IPS DF 6.9 (cell line): ENCODE measurements at places on chromosomes 1 and 21.

DNA sequence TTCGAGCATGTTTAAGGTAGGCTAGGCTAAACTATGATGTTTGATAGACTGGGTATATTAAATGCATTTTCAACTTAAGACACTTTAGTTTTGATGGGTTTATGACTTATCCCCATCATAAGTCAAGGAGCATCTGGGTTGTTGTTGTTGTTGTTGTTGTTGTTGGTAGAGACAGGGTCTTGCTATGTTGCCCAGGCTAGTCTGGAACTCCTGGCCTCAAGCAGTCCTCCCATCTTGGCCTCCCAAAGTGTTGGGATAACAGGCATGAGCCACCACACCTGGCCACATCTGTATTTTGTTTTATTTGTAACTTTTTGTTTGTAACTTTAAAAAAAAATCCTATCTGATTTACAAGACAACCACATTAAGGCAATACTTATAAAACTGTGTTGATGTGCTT is 17.5 kb downstream of the DBT start:
- no peak for DNase-seq

GRCh38 chr1:160451119-160451858 is 50.9 kb downstream of the VANGL2 start:
- DNase-seq: no peak

DNA sequence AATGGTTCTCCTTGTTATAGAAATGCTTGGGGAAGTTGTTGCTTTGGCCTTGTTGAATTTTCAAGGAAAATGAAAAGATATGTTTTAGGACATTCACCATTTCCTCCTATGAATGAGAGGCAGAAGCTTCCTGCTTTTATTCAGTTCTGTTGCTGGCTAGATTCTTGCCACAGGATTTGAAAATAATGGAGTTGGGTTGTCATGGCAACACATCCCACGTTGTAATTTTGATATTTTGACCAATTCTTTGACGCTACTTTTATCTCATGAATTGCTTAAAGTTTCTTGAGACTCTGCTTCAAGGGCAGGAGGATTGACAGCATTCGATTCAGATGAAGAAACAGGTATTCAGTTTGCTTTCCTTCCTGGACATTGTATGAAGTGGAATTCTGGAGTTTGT is 331.5 kb downstream of the PRDM2 start:
- no peak for DNase-seq

DNA sequence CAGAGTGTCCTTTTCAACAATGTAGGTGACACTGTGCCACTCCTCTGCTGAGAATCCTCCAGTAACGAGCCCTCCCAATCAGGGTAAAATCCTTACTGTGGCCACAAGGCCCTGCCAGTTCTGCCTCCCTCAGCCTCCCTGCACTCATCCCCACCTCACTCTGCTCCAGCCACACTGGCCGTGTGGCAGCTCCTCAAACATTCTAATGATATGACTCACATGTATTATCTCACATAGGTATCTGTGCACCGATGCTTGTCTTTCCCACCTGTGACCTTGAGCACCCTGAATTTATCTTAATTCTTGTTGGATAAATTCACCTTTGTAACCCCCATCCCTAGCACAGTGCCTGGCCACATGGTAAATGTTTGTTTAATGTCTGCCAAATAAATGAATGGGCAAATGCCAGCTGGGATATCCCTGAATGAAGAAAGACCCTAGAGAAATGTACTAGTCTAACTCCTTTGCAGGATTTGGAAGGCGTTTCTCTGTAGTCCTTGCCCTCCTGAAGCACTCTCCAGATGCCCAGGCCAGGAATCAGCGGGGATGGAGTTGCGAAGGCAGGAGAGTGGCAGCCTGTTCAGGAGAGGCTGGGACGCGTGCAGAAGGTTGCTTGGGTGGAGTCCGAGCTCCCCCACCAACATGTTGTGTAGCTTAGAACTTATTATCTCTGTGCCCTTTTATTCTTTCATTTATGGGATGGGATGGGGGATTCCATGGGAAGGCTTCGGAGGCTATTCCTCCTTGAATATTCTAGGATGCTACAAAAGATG is 106.0 kb downstream of the TMEM53 start:
- DNase-seq: no peak

- DNase-seq: no peak
Observed at GRCh38 chr1:10676963-10677362, 119.5 kb downstream of the CASZ1 start.

DNA sequence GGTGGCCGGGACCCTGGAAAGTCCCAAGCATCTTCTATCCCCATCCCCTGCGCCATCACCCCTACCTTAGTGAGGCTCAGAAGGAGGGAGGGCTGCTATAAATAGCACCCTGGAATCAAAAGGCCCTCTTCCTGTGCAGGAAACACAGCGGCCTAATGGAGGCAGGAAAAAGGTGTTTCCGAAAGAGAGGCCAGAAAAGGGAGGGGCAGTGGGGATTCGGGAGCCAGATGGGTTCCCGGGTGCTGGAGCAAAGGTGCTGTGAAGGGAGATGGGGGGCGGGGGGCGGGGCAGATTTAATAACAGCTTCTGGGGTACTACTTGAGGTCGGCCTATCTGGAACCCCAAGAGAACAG is 16.6 kb downstream of the NAV1 start:
- DNase-seq: no peak

- DNase-seq: no peak
Observed at GRCh38 chr1:116564426-116564825, 6.4 kb downstream of the CD58 start.

DNA sequence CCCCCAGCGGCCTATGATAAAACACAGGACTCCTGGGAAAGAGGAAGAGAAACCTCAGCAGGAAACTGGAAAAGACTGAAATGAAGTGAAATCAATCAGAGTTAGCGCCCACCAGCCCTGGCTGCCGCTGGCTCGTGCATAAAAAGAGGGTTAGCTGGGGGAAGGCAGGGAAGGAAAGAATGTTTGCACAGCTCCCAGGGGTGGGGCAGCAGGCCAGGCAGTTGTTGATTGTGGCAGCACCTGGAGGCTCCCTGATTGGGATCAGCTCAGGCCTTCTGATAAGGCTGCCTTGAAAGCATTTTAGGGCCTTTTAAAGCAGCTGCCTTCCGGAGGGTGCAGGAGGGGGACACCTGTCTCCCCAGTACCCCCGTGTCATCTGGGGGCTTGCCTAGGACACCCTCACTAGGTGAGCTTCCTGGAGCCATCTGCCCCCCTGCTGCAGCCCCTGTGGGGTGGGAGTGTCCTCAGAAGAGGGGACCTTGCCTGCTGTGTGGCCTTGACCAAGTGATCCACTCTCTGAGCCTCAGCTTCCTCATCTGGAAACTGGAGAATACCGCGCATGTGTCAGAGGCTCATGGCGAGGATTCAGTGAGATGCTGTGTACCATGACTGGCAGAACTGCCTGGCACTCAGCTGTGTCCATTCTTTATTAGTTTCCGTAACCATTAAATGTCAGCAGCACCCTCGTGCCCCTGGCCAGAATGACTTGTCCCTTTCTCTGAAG is 6.6 kb downstream of the EPHB2 start:
- no peak for DNase-seq

- no peak for DNase-seq
Observed at GRCh38 chr21:42735944-42736343, 82.5 kb downstream of the PDE9A start.

DNA sequence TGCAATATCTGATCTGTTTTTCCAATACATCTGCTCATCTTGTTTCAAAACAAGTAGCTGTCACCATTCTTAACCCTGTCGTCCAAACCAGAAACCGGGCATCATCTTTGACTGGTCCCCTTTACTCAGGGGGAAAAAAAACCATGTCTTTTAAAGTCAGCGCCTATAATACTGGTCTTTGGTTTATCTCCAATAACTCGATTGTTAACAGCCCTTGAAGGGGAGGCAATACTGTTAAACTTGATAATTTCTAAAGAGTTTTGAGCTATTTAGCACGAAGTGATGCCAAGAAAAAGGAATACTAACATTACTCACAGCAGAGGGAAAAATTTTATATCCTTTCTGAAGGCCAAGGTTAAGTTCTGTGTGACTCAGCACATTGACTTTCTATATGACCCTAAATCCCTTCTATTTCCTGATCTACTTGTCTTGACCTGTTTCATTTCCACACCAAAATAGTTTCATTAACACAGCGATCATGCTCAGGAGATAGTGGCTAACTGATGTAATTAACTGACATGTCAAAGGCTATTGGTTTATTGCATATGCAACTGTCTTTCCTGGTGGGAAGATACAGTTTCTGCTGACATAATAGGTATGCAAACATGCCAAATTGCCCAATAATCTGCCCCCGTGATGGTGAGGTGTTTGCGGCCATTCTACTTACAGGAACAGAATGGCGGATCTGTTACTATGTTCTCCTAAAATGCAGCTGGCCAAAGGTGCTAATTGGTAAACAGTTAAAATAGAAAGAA is 59.1 kb downstream of the NFIA start:
- DNase-seq: no peak

DNA sequence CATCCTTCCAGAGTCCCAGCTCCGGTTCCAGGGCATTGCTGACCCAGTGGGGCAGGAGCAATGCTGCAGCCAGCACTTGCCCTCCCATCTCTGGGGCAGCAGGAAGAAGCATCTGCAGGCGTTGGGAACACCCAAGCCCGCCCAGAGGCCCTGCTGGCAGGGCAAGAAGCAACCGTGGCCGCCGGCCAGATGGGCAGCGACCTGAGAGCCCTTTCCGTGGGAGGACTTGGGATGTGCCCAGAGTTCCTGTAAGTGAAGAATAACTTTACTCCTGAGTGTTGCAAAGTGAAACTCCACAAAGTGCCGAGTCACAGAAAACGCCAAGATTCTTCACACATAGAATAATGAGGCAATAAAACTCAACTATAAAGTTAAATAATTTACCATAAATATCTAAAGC is 46.0 kb downstream of the GRIK3 start:
- DNase-seq: no peak

- DNase-seq: no peak
Observed at GRCh38 chr1:54867717-54868057, 19.3 kb downstream of the DHCR24 start.

- DNase-seq: no peak
Observed at GRCh38 chr1:207424570-207425131, 29.5 kb upstream of the CR2 start.

- no peak for DNase-seq
Observed at GRCh38 chr1:13514821-13515220, 1.0 kb upstream of the LRRC38 start.

DNA sequence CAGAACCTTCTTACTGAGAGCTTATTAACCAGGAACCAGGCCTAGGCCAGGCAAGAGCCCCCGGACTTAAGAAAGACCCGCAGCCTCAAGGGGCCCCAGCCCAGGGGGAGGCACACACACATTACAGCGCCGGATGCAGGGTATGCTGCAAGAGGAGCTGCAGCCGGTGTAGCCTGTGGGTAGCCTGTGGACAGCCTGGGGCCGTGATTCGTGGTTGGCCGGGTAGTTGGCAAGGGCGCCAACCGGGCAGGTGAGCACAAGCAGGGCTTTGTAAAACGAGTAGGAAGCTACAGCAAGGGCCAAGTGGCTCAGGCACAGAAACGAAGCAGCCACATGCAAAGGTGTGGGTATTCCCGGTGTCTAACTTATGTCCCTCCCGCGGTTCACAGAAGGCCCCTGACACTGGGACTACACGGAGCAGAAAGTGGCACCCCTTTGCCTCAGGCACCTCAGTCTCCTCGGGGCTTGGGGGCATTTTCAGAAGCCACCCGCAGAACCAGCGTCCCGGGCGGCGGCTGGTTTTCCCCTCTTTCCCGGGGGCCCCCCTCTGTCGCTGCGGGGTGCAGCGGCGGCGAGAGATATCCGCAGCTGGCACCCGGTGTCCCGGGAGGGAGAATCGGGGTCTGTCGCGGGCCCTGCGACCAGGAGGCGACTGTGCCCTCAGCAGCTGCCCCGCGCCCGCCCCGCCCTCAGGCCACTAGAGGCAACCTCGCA is 40.8 kb downstream of the KIAA1614 start:
- no peak for DNase-seq

- no peak for DNase-seq
Observed at GRCh38 chr21:45655124-45655523, 11.6 kb downstream of the PCBP3 start.

DNA sequence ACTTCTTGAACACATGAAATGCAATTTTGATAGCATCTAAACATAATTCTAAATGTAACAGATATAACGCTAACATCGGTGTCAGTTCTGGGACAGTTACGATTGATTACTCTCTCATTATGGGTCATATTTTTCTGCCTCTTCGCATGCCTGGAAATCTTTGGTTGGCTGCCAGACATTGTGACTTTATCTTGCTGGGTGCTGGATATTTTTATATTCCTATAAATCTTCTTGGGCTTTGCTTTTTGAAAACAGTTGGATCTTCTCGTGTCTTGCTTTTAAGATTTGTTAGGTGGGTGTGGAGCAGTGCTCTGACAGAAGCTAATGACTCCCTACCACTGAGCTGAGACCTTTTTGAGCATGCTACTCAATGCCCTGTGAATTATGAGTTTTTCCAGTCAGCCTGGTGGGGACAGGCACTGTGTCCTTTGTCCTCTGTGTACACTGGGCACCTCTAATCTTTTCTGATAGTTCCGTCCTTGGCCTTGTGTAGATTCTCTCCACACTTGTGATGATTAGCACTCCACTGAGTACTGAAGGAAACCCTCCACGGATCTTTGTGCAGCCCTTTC is 28.0 kb upstream of the EDARADD start:
- DNase-seq: no peak
